Foreskin fibroblast (primary cell): ENCODE measurements at places on chromosomes 3 and 15.

DNA sequence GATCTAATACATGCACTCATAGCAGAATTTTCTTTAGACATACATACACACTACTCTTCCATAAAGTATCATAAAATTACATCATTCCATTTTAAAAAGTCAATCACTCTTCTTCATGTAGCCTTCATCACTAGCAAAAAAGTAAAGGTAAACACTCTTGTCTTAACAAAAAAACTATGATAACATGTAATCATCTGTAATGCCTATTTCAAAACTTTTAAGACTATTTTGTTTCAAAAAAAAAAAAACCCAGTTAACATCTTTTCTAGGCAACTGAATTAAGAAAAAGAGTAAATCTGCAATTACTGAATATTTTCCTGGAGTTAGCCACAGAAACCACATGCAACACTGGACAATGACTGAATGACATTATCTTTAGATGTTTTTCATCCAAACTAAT, 4.8 kb downstream of the TBC1D5 start:
- DNase-seq = no peak

DNA sequence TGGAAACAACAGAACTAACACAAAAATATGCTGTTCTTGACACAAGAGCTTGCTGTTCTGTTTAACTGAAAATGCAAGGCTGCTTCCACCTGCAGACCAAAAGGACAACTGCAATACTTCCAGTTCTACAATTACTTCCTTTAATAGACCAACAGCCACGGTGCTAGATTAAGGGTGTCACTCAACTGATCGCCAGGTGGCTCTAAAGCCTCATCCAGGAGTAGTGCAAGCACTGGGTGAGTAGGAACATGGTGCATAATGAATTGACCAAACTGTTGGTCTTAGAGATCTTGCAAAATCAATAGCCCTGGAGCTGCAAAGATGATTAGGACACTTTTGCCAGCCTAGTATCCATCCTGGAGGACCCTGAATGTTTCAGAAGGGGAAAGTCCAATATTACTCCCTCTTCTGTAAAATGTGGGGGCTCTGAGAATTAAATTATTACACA, 3.6 kb upstream of the CLDN16 start:
- DNase-seq = peak; percentile 64

GRCh38 chr3:14203521-14204079, 25.0 kb downstream of the LSM3 start:
- peak; percentile 72 for DNase-seq

GRCh38 chr15:52217186-52217585, 26.0 kb upstream of the GNB5 start:
- DNase-seq = no peak

DNA sequence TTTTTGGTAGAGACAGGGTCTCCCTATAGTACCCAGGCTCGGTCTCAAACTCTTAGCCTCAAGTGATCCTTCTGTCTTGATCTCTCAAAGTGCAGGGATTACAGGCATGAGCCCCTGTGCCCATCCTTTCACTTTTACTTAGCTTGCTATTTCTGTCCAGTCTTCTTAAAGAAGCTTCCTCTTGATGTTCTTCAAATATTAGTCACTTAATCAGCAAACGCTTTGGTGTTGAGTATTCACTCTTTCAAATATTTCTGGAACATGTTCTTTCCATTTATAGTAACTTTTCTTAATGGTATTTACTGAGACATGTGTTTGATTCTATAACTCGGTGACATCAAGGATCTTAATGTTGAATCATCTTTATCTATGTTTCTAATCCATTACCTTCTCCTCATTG, 122.1 kb downstream of the CNTN6 start:
- DNase-seq = peak; percentile 6

DNA sequence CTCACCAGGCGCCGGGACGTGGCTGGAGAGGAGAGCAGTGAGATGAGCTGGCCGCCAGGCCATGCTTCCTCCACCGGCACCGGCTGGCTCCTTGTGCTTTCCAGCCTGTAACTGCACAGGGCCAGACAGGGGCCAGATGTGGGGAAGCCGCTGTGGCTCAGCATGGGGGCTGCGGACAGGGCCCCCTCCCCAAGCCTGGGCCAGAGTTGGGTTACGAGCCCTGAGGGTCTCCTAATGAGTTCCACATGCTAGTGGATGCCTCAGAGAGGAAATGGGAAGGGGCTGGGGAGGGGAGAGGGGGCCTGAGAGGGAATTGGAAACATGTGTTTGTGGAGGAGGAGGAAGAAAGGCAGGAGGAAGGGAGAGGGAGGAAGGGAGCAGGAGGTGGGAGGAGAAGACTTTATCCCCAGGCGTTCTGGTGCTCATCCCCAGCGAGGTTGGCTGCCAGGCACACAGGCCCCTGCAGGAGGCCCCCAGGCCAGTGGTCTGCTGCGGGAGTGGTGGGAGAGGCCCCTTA, 11.7 kb upstream of the DUSP7 start:
- peak; percentile 68 for DNase-seq

GRCh38 chr3:124121379-124122312, 129.7 kb upstream of the ROPN1 start:
- DNase-seq = no peak

DNA sequence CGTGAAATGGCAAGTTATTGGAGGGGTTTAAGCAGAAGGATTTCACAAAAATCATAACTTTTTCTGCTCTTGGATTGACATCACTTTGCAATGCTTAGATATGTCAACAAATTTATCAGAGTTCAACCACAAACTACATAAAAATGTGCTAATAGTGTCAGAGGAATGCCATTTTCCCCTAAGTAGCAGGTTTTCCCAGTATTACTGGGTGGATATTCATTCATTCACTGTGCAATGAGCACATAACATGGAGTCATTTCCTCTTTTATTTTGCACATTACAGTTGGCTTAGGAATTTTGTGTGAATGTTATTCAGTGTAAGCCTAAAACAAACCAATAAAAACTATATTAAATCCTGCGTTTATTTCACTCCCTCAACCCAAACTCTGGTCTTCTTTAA, 537.3 kb upstream of the MCTP2 start:
- DNase-seq = no peak

GRCh38 chr3:189049458-189050236, 122.1 kb upstream of the TPRG1 start:
- DNase-seq = no peak

- DNase-seq = no peak
Observed at GRCh38 chr15:89998923-89999675, 2.0 kb upstream of the ZNF710 start.

DNA sequence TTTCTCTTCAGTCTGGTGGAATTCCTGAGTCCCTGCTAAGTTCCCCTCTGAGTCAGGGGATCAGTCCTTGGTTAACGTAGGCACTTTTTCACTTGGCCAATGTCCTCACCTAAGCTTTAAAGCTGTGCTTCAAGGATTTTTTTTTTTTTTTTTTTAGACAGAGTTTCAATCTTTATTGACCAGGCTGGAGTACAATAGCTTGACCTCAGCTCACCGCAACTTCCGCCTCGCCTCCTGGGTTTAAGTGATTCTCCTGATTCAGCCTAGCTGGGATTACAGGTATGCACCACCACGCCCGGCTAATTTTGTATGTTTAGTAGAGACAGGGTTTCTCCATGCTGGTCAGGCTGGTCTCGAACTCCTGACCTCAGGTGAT, 220.3 kb downstream of the STT3B start:
- no peak for DNase-seq

DNA sequence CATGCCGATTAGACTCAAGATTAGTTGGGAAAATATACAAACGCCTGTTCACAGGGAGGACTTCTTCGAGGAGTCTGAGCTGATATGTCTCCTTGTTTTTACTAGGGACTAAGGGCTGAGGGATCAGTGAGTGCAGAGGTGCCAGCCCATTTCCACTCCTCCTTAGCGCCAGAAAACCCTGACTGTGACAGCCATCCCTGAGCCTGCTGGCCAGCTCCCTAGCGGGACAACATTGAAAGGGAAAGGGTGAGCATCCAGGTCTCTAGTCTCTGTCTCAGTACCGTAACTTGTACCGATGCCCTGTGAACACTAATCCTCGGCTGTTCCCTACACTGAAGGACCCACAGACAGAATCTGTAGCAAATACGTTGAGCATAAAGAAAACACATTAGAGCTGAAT, 243.4 kb downstream of the WNT5A start:
- no peak for DNase-seq
